OCI-M1 (cell line): ENCODE measurements at places on chromosomes 7 and 10.

GRCh38 chr10:6995831-6996230 lies 415.0 kb downstream of the SFMBT2 start:
- no peak for DNase-seq

DNA sequence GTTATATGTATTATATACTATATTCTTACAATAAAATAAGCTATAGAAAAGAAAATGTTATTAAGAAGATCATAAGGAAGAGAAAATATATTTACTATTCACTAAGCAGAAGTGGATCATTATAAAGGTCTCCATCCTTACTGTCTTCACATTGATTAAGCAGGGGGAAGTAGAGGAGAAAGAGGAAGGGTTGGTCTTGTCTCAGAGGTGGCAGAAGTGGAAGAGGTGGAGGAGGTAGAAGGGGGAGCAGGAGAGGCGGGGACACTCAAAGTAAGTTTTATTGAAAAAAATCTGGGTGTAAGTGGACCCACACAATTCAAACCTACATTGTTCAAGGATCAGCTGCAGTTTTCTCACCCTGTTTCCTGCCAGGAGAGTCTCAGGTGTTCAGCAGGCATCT lies 28.9 kb upstream of the ERCC6 start:
- DNase-seq, result no peak

- no peak for DNase-seq
Measured at GRCh38 chr10:79360499-79361342, 13.5 kb downstream of the PPIF start.

GRCh38 chr10:43965033-43965917 lies 316.6 kb upstream of the ZNF32 start:
- no peak for DNase-seq

- no peak for DNase-seq
Measured at GRCh38 chr7:131686833-131687232, 130.4 kb upstream of the PODXL start.

GRCh38 chr7:121459148-121459547 lies 63.0 kb upstream of the FAM3C start:
- no peak for DNase-seq

- no peak for DNase-seq
Measured at GRCh38 chr10:33869028-33869427, 534.6 kb upstream of the NRP1 start.
